ENCODE measurements at places on chromosomes 3 and 15.

DNA sequence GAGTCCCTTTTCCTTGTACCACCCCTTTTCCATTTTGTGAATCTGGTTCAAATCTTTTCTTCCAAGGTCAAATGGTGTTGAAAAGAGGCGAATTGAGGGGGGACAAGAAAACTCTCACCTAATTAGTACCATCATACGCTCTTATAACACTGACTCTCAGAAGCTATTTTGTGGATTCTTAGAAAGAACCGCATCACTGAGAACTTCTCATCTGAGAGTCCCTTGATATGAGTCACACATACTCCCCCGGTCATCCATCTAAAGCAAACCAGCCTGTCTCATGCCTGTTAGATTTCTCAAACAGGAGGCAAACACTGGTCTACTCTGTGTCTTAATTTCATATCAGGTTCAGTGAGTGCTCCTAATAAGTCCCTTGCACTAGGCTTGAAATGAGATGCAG is 76.5 kb upstream of the SPRED1 start:
- no peak for DNase-seq

DNA sequence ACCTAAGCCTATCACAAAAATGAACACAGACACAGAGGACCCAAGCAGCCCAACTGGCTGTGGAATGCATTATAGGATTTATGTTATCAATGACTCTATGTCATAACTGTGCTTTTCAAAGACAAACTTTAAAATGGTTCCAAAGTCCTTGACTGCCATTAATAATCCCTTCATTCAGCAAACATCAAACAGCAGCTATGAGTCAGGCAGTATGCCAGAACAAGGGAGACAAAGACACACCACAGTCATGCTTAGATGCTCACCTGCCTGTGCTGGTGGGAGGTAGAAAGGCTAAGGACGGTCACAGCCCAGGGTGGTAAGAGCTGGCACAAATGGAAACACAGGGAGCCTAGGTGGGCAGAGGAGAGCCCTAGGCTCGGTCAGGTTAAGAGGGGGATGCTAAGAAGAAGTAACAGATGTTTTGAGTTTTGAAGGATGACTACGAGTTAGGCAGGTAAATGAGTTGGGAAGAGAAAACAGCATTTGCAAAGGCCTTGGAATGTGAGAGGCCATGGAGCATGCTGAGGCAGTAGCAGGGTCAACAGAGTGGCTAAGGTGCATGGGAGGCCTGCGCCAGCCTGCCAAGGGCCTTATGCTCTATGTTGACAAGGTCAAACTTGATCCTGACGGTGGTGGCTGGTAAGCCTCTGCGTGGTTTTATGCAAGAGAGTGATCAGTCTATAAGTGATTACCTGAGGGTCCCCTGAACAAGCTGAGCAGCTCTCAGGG is 23.0 kb downstream of the NMNAT3 start:
- no peak for DNase-seq

GRCh38 chr3:24773798-24774197 is 279.1 kb upstream of the THRB start:
- no peak for DNase-seq

DNA sequence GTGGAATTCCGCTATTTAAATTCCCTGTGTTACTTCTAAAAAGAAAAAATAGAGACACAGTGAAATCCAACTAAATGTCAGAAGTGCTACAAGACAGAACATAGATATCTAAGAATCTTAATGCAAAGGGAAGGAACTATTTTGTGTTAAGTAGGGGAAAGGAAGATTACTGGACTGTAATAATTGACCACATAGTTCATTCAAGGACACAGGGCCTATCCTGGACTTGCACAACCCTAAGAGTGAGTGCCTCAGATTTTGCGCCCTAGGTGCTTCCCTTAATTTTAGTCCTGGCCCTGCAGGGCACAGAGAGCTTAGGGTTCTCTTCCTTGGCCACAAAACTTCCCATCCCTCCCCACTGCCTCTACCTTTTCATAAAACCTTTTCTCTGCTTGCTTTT is 3.5 kb upstream of the IL20RB start:
- DNase-seq: no peak

DNA sequence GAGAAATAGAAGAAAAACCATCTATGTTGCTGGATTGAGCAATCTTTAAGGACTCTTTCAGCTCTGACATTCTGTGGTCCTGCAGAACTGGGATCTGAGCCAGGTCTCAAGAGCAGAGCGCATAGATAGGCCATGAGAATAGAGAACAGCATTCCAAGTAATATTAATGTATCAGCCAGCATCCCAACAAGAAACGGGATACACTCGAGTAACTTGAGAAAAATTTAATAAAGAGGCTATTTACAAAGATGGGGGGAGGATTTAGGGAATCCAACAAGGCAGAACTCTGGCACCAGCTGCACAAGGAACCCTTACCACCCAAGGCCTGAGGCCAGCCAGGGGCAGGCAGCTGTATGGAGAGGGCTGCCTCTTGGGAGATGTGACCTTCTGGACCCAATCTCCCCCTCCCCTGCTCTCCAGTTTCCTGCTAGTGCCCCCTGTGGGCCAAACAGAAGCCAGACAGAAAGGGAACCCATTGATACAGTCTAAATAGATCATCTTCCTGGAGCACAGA is 8.2 kb downstream of the TMOD2 start:
- DNase-seq: no peak

DNA sequence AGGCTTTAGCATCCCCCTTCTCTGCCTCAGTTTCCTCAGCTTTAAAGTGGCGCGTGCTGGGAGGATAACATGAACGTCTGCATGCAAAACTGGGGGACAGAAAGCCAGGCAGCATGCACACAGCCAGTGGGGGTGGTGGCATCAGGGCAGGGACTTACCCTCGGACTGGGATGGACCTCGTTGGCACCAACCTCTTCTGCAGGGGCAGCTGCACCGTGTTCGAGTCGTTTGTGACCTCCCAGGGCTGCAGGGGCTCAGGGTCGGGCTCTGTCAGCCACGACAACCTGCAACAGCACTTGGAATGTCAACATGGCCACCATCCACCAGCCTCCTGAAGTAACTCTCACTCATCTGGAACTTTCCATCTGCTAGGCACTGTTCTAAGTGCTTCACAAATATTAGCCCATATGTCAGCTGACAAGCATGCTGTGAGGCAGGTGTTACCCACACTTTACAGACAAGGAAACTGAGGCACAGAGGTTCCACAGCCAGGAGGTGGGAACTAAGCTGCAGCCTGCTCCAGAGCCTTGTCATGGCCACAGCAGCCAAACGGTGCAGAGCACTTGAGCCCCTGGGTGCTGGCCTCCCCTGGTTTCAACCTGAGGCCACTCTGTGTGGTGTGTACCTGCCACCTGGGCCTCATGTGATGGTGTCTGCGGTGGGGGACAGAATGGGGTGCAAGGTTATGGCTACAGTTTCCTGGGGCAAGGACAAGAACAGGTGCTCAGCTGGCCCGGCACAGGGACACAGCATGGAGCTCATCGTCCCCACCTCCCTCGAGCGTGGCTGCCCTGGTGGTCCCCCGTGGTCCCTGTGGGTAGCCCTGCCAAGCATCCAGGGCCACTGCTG is 6.7 kb downstream of the C3orf22 start:
- no peak for DNase-seq

DNA sequence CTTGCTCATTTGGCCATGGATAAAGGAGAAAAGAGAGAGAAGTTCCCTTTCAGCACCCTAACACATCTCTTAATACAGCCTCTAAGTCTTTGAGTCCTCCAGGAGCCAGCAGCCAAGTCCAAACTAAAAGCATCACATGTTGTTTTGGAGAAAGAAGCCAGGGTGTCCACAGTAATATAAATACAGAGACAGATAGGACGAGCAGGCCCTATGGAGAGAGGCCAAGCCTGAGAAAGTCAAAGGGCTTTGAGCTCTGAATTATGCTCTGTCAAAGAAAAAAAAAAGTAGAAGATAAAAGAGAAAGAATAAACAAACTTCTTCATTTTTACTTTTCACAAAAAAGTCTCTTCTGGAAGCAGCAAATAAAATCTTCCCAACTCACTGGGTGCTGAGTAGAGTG is 92.4 kb upstream of the THBS1 start:
- no peak for DNase-seq

GRCh38 chr3:178479860-178480259 is 56.4 kb upstream of the KCNMB2 start:
- DNase-seq: no peak

- DNase-seq: no peak
Measured at GRCh38 chr15:64274341-64274950, 81.5 kb downstream of the CSNK1G1 start.

DNA sequence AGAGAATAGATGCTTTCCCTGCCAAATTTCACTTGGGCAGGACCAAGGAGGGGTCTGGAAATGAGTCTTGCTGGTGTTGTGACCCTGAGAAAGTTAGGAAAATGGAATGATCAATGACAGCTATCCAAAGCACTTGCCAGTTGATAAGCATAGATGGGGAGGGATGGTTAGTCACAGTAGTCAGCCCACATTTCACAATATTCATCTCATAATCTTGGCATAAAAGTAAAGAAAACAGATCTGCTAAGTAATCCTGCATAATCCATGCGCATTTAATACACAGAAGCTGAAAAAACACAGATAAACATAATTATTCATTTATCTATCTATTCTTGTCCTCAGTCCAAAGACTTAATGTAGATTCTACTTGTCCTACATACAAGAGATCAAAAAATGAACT is 184.1 kb downstream of the ZIC4 start:
- DNase-seq: no peak

DNA sequence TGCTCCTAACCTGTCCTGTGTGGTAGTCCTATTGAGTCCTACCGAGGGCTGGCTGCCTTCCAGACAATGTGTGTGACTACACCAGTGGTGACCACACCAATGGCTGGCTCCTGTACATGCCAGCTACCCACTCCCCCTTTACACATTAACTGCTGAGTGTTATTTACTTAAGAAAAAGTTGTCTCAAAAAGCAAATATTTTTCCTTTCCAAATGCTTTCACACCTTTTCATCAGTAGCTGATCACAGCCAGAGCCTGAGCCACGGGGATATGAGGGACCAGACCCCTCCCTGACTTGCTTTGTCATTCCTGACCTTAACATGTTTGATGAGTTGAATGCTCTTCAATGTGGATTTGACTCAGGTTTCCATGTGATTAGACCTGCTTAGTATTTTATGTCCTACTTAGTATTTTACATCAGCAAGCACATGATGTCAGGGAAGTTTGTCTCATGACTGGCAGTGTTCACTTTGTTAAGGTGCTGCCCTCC is 29.6 kb upstream of the GREM1 start:
- no peak for DNase-seq

- DNase-seq: no peak
Measured at GRCh38 chr3:113607219-113607596, 74.9 kb downstream of the SIDT1 start.

DNA sequence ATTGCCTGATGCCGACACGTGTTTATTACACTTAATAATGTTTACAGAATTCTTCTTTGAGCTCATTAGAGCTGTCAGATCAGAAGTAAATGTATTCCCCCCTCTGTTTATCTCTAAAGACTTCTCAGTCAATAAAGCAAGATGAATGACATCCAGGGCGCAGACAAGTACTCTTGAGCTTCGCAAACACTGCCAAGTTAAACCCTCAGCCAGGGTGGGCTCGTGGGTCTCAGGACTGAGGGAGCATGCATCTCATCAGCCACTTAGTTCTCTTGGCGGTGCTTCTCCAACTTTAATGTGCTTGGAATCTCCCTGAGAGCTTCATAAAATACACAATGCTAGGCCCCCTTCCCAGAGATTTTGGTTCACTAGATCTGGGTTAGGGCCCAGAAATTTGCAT is 333.9 kb upstream of the THRB start:
- no peak for DNase-seq

DNA sequence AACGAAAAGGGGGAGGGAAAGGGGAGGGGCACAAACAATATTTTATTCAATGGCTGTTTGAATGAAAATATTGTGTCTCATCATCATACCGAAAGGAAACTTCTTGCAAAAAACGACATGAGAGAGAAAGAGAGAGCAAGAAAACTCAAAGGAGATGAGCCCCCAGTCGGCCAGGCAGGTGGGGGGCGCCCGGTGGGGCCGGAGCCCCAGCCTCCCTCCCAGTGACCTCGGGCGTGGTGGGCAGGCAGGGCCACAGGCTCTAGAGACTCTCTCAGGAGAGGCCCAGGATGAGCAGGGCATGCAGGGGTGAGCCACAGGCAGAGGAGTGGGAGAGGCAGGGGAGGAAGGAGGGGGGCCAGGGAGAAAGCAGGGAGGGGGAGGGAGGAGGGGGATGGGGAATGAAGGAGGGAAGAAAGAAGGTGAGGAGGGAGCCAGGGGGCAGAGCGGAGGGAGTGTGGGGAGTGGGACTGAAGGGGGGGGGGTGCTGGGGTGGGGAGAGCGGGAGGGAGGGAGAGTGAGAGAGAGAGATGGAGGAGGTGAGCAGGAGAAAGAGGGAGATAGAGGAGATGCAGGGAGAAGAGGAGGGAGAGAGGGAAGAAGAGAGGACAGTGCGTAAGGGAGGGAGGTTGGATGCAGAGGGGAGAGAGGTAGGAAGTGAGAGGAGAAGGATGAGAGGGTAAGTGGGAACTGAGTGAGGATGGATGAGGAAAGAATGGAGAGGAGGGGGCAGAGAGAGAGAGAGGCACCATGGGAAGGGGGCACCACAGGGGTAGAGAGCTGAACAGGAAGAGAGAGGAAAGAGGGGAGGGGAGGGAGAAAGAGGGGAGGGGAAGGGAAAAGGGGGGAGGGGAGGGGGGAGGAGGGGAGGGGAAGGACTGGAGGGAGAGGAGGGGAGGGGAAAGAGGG is 14.1 kb upstream of the TMEM115 start:
- DNase-seq: no peak

- DNase-seq: no peak
Measured at GRCh38 chr3:25486932-25487331, 58.9 kb downstream of the RARB start.

DNA sequence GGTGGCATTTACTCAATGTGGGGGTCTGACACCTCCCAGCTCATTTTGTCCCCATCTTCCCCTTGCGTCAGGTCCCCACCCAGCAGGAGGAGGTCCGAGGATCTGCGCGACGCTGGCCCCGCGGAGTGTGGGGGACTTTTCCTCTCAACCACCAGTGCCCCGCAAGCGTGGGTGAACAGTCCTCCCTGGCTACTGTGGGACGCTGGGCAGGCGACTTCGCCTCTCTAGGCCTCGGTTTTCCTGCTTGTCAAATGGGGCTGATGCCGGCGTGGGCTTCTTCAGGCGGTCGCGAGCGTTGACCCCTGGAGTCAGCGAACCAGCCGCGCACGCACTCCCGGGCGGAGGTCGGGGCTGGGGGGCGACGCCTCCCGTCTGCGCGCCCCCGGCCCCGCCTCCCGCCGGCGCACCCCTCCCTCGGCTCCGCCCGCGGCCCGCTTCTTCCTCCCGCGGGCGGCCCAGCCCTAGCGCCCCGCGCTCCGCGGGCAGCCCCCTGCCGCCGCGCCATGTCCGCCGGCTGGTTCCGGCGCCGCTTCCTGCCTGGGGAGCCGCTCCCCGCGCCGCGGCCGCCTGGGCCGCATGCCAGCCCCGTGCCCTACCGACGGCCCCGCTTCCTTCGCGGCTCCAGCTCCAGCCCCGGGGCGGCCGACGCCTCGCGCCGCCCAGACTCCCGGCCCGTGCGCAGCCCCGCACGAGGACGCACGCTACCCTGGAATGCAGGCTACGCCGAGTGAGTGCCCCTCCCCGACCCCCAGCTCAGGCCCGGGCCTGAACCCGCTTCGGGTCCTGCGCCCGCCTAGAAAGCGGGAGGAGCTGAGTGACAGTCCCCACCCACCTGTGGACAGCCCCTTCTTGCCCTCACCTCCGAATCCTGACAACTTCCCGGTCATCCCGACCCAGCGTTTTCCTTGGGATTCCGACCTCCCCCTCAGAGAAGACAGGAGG is at the start of gene PPM1M:
Gene PPM1M, plus strand, starts transcription at position 438 of the 942 bp plus-strand sequence. Its CDS starts 66 bp downstream, at position 504.
- peak; percentile 63 for DNase-seq

- DNase-seq: no peak
Measured at GRCh38 chr3:185052631-185053030, 100.2 kb downstream of the C3orf70 start.

GRCh38 chr3:99176169-99176964 is 274.9 kb upstream of the DCBLD2 start:
- DNase-seq: no peak

- no peak for DNase-seq
Measured at GRCh38 chr3:167691366-167691765, 37.6 kb upstream of the WDR49 start.

All from T-helper 9 cell (primary cell).